ENCODE measurements at places on chromosomes 2 and 18. TPM values are rescaled to one million over a fixed set of nuclear protein-coding genes. Genes with fewer than 3 reads are reported as not detected.

Gene KATNAL2
- total RNA-seq, result 1.3 TPM

Gene POMC
- total RNA-seq, result 5.5 TPM

Gene KLHL30
- not detected for total RNA-seq

- H3K4me3 ChIP-seq, result no peak overlapping the region
- no peak overlapping the region for H3K27ac ChIP-seq
- H3K4me1 ChIP-seq, result no peaks in the 10 kb centered on the region
- no peaks in the 10 kb centered on the region for H3K36me3 ChIP-seq
- H3K27me3 ChIP-seq, result no peaks in the 10 kb centered on the region
Measured at GRCh38 chr2:154551649-154552048, 146.8 kb upstream of the KCNJ3 start.

DNA sequence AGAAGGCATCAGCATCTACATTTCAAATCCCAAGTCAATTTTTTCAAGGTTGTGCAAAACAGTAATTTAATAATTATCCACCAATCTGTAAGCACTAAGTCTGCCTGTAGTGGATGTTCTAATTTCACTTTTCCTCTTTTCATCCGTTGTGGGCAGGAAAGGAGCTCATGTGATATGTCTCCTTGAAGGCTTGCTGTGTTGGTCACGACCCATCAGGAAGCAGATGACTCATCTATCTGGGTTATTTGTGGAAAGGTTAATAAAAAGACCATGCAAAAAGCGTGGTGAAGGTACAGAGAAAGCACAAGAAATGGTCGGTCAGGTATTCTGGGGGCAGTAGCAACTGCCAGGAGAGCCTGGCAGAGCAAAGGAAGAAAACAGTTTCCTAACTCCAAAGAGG, 476.7 kb upstream of the RAB6C start:
- no peak overlapping the region for H3K4me3 ChIP-seq
- H3K36me3 ChIP-seq, result no peaks in the 10 kb centered on the region
- H3K27me3 ChIP-seq, result peaks cover 2% of the 10 kb centered on the region
- DNase-seq, result no peak

- peaks cover 3% of the 10 kb centered on the region for H3K27me3 ChIP-seq
- H3K4me3 ChIP-seq, result no peak overlapping the region
- no peak for DNase-seq
- H3K4me1 ChIP-seq, result peaks cover 5% of the 10 kb centered on the region
Measured at GRCh38 chr2:240520974-240521350, 36.8 kb downstream of the ANKMY1 start.

DNA sequence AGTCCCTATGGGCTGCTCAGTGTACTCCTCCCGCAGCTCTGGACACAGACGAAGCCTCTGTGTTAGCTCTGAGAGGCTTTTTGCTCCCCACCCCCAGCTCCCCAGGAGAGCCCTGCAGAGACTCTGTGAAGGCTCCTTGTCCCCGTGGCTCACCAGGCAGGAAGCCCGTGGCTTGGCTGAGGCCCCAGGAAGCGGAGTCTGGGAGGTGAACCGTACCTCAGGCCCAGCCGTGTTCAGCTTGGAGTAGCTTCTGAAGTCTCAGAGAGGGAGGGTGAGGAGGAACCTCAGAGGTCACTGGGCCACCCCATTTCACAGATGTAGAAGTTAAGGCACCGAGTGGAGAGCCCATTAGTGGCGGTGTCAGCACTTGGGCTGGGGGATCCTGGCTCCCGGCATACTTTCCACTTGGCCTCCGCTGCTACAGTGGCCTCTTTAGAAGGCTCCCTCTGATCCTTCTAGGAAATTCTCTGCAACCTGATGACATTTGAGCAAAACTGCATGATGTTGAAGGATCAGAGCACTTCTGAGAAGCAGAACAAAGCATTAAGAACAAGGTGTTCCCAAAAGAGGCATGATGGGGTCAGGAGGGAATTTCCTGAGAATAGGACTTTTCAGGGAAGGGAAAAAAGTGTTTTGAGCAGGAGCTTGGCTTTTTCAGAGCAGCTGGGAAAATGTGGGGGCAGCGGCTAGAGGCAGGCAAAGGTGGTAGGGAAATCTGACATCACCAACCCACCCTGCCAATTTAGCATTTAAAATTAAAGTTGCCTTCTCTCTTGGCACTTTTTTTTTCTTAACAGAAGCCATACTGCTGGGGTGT, 79.1 kb downstream of the MCFD2 start:
- no peak overlapping the region for H3K4me3 ChIP-seq
- no peaks in the 10 kb centered on the region for H3K27me3 ChIP-seq
- no peak for DNase-seq
